Astrocyte of the cerebellum (primary cell): ENCODE measurements at places on chromosomes 12 and 14.

- DNase-seq, result no peak
Measured at GRCh38 chr14:91113829-91114078, at the start of gene DGLUCY. Gene DGLUCY, plus strand, starts transcription at chr14:91114073. Its CDS starts 46,222 bp downstream, at chr14:91160295.

GRCh38 chr12:69908203-69908602, 83.2 kb downstream of the MYRFL start:
- DNase-seq, result no peak

GRCh38 chr14:58690801-58691516, 53.2 kb downstream of the DACT1 start:
- DNase-seq, result no peak

DNA sequence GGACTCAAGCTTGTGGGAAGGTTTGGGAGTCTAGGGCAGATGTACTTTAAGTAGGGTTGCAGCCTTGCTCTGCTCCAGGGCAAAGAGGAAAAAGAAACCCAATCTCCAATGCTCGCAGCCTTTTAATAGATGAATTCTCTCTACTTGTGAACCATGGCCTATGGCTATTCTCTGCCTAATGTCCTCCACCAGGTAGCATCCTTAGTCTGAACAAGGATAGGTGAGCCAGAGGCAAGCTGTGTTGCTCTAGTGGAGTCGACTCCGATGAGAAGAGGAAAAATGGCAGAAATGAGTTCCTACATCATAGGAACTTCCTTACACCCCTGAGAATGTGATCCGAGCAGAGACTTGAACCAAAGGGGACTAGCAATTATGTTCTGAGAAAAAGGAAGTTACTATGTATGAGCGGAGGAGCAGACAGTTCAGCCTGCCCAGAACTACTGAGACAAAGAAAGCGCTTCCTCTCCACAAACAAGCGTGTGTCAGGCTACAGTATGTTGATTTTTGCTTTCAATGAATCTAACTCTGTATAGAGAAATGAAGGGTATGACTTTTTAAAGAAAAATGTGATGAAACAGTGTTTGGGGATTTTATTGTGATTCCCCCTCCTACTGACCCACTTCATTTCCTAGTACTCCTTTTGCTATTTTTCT, 153.6 kb upstream of the ARID2 start:
- no peak for DNase-seq

DNA sequence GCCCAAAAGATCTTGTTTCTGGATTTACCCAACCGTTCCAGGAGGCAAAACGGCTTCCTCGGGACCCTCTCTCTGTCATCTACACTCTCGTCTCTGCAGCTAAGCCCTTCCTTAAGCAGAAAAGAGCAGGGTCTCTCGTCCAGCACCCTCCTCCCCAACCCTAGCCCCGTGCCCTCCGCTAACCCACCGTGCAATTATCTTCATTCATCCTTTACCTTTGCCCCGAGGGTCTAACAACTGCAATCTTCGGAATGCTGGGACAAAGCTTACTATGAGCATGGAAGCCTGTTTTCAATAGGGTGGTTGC, 276 bp upstream of the BMAL2 start:
- no peak for DNase-seq

DNA sequence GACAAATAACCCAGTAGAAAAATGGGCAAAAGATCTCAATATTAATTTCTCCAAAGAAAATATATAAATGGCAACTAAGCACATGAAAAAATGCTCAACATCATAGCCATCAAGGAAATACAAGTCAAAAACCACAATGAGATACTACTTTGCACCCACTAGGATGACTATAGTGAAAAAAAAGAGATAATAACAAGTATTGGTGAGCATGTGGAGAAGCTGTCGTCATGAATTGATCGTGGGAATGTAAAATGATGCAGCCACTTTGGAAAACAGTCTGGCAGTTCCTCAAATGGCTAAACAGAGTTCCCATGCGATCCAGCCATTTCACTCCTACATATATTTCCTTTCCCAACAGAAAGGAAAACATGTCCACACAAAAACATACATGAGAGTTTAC, 18.1 kb downstream of the JDP2 start:
- DNase-seq, result no peak

DNA sequence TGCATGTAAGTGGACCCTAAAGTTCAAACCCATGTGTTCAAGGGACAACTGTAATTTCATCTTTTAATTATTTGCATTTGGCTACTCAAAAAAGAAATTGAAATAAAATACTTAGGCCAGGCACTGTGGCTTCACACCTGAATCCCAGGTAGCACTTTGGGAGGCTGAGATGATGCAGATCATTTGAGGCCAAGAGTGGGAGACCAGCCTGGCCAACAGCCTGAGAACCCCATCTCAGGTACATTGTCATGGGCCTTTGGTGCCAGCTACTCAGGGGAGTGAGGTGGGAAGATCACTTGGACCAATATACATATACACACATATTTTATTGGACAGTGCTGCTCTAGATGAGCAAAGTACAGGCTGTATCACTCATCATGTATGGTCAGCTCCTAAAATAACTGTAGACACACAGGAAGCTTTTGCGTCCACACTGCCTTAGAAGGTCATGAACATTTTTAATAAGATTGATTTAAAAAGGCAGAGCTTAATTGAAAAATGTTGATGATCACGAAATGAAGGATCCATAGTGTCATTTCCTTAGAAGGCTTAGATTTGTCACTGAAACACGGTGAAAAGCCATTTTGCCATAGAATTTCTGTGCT, 2.5 kb upstream of the ZCCHC8 start:
- DNase-seq, result no peak

- DNase-seq, result no peak
Measured at GRCh38 chr14:50792634-50793068, 38.3 kb downstream of the NIN start.

GRCh38 chr12:12943586-12944260, 8.2 kb downstream of the GPRC5D start:
- no peak for DNase-seq
